Lung microvascular endothelial cell (primary cell): ENCODE measurements at places on chromosomes 11 and 22. TPM values are rescaled to one million over a fixed set of nuclear protein-coding genes. Genes with fewer than 3 reads are reported as not detected.

XNDC1N gene
- 5.7 and 6.0 TPM in 2 replicates for total RNA-seq

DNA sequence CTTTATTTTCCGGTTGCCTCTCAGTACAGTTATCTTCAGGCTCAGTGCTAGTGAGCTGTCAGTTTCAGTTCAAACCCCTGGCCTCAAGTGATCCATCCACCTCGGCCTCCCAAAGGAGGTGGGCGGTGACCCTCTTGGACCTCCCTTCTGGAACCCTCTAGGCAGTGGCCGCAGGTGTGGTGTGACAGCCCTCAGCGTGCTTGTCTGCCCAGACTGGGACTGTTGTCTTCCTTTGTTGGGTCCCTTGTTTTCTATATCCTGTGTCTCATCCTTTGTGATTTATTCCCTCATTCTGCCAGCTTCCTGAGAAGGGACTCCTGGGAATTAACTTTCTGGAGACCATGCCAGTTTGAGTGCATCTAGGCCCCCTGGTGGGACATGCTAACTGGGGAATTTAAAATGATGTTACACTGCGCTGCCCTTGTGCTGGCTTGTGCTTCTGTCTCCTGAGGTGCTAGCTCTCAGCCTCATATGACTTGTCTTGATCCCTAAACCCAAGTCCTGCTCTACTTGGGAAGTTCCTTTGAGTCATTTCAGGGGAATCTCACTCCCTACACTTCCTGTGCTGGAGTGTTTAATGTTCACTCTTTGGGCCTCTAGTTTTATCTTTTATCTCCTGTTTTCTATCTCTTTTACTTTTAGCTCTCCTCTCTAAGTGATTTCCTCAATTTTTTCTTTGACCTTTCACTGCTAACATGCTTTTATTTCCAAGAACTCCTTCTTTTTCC is 19.4 kb downstream of the MED15 start:
- no peak for DNase-seq

OR51G1 gene
- not detected in 2 replicates for total RNA-seq

NRGN gene
- total RNA-seq: 0.20 and 0.65 TPM in 2 replicates

DNA sequence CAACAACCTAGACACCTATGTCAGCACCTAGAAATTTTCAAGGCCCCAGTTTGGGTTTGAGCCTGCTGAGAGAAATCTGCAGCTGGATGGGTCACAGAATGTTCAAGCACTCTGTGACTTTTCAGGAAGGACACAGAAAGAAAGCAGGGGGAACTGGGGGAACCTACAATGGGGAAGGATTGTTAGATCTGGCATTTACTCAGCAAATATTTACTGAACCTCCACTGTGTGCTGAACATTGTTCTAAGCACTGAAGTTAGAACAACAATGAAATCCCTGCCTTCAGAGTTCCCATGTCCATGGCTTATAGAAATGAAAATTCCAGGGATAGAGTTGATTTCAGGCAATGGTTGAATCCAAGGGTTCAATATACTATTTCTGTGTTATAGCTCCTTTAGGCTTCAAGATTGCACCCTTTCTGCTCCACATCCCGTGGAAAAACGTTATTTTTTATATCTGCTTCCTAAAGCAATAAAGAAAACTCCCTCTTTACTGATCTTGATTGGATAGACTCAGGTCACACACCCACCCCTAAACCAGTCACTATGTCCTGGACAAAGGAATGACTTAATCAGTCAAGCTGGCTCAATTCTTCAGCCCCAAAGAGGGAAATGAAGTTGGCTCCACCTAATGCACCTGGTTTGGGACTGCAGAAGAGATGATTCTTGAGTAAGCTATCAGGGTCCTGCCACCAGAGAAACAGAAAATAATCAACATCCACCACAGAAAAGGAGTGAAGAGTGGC is 95.1 kb downstream of the OR5AK2 start:
- no peak for DNase-seq

EHF gene
- total RNA-seq: not detected in 2 replicates

EMID1 gene
- 3.7 and 9.1 TPM in 2 replicates for total RNA-seq

DNA sequence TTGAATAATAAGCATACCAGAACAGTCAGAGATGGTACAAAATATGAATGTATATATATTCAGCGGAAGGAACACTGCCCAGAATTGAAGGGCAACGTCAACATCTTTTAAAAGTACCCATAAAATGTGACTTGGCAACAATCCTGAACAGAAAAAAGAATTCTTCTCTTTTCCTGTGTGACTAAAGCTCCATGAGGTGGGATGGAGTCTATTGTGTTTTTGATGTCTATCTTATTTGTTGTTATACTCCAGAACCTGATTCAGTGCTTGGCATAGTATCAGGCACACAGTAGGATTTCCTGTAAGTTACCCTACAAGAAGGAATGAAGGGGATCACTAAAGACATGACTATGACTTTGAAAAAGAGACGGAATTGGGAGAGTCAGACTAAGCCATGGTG is 10.3 kb downstream of the LDLRAD3 start:
- peak; percentile 24 for DNase-seq

BEST1 gene
- under 0.01 TPM in 1 of 2 replicates, not detected in the other for total RNA-seq
